ENCODE measurements at places on chromosomes 3 and 15.

- DNase-seq: no peak
Observed at GRCh38 chr15:34188711-34189110, 21.2 kb downstream of the KATNBL1 start.

- DNase-seq: no peak
Observed at GRCh38 chr3:28860307-28860706, 420.6 kb upstream of the RBMS3 start.

DNA sequence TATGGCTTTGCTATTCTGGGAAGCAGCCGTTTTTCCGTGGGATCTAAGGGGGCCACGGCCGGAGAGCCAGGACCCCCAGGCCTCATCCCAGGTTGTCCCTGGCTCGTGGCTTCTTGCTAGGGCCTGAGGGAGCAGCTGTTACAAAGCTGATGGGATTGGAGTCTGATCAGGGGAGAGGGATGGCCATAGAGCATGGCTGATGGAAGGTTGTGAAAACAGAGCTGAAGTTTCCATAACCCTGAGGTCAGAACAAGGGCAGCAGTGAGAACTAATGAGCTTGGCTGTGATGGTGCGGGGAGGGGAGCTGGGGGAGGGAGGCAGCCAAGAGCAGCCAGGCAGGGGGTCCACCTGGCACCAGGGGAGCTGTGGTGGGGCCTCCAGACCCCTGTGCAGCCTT is 63.0 kb downstream of the LINGO1 start:
- no peak for DNase-seq

DNA sequence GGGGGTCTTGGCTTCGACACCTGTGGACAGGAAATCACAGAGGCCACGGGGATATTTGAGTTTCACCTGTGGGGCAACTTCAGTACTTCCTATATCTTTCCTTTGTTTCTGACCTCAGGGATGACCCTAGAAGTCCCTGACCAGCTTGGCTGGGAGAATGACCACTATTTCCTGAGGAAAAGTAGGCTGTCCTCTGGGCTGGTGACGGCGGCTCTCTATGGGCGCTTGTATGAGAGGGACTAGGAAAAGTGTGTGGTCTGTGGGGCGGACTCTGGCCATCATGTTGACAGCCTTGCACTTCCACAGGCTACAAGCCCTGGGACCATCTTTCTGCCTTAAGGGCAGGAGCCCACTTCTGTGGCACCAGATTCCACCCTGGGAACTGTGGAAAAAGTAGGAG is 43.7 kb downstream of the BTD start:
- DNase-seq: no peak

DNA sequence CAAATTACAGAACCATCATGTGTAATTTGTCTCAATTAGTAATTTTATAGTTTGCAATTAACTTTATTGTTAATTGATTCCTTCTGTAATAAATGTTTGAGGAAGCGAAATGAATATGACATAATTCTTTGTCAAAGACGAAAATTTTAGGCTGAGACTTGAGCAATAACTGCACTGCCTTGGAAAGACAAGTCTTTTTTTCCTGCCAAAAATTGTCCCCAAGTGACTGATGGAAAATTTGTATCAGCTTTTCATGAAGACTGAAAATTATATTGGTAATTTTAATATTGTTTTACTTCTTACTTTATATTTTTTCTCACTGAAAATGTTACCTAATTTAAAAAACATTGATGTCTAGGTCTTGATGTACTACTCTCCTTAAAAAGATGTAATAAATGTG is 622.6 kb downstream of the NLGN1 start:
- DNase-seq: no peak

- peak; percentile 64 for DNase-seq
Observed at GRCh38 chr3:49132437-49133225, at the start of gene LAMB2. LAMB2 (minus strand) TSS chr3:49133050; CDS start chr3:49132867, 183 bp downstream.

Data from amniotic stem cell (primary cell).